Lower lobe of right lung (tissue), 2 donors: ENCODE measurements at places on chromosomes 7 and 10. TPM values are rescaled to one million over a fixed set of nuclear protein-coding genes. Genes with fewer than 3 reads are reported as not detected.

GRCh38 chr10:102426803-102427287 is 5.5 kb downstream of the CUEDC2 start:
- DNase-seq = no peak

- no peak for DNase-seq
Observed at GRCh38 chr10:6009961-6010360, 32.6 kb upstream of the IL15RA start.

GRCh38 chr10:19817231-19817933 is 1.1 kb downstream of the PLXDC2 start:
- peak; percentile 54 for DNase-seq

- DNase-seq = no peak
Observed at GRCh38 chr7:21941611-21942141, 4.0 kb downstream of the CDCA7L start.

Gene KLF14
- not detected for total RNA-seq
